ENCODE measurements at places on chromosomes 2 and 18.

GRCh38 chr2:225814554-225814953 is 415.0 kb downstream of the NYAP2 start:
- DNase-seq: no peak

DNA sequence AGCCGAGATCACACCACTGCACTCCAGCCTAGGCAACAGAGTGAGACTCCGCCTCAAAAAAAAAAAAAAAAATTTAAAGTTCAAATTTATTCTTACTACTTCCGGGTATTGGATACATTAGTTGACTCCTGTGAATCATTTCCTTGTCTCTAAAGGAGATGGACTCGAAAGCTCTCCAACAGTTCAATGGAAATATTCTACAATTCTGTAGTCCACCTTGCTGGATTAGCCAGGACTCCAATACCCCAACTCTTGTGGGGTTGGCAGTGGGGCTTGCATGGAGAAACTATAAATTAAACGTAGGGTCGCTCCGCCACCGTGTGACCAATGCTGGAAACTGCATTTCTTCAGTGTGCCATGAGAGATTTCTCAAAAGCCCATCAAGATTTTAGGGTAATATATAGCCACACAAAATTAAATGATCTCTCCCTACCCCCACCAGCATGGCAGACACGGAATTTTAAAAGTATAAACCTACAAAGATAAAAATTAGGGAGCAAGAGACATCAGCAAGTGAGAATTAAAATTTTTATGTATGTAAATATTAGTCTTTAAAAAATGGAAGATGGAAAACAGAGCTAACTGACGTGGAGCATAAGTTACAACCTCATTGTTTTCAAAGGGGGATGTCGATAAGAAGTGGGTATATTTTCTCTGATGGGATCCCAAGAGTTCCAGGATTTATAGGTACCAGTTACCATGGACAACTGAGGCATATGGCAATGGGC is 27.8 kb upstream of the GAREM2 start:
- peak; percentile 14 for DNase-seq

GRCh38 chr18:10420561-10421352 is 33.7 kb upstream of the APCDD1 start:
- no peak for DNase-seq

DNA sequence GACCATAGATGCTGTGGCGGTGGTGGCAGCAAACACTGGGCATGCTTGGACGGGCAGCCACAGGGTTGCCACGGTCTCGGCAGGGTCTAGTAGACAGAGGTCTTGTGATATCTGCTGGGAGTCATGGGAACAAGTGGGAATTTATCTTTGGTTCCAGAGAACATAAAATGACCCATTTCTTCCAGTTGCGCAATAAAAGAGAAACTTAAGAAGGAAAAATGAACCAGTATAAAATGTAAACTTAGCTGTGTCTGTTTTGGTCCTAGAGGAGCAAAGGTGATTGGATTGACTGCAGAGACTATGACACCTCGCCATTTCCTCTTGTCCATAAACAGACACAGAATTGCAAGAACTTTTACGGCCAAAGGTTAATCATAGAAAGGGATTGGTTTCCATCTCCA is 132.6 kb upstream of the RBBP8 start:
- no peak for DNase-seq
